Activated T-cell treated with anti-CD3 and anti-CD28 coated beads, Interleukin-2, amount 50 U/mL, for 48 hours (primary cell): ENCODE measurements at places on chromosomes 6 and 20.

DNA sequence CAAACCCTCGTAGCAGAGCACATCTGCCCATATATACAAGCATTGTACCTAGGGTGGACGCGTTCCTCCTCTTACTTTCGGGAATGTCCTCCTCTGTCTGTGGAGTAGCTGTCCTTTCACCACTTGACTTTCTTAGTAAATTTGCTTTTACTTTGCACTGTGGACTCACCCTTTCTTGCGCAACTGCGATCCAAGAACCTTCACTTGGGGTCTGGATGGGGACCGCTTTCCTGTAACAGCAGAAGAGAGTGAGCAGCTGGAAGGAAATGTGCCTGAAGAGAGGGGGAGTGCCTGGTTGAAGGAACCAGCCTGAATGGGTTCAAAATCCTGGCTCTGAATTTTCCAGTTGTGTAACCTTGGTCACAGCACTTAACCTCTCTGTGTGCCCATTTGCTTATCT lies 40.1 kb upstream of the PMEPA1 start:
- DNase-seq = no peak

GRCh38 chr6:44976677-44977641 lies 351.2 kb upstream of the RUNX2 start:
- DNase-seq = no peak

DNA sequence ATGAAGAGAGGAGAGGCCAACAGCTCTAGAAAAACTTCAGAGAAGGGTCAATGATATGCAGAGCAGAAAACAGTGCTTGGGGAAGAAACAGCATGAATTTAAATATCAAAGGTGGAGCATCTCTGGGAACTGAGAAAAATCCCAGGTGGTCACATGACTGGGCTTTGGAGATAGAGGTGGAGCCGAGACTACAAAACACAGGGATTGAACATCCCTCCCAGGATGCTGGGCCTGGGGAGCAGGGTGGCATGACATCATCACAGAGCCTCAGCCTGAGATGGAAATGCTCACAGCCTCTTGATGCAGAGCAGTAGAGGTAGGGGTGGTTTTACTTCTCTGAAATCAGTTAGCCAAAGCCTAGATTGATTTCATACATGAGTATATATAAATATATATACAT lies 529.5 kb downstream of the PRKN start:
- DNase-seq = no peak

GRCh38 chr20:3208786-3209256 lies 477 bp upstream of the ITPA start:
- DNase-seq = peak; percentile 35

GRCh38 chr20:21104466-21104761 lies 1.7 kb downstream of the LINC00237 start:
- no peak for DNase-seq

GRCh38 chr6:15595461-15596173 lies 67.2 kb downstream of the DTNBP1 start:
- no peak for DNase-seq

GRCh38 chr6:105900125-105900937 lies 185.8 kb upstream of the PRDM1 start:
- peak; percentile 65 for DNase-seq

GRCh38 chr20:34978092-34978744 lies 22.6 kb downstream of the MYH7B start:
- no peak for DNase-seq

- DNase-seq = no peak
These were observed 11.2 kb upstream of the BHLHE23 start for GRCh38 chr20:63017826-63018411.

DNA sequence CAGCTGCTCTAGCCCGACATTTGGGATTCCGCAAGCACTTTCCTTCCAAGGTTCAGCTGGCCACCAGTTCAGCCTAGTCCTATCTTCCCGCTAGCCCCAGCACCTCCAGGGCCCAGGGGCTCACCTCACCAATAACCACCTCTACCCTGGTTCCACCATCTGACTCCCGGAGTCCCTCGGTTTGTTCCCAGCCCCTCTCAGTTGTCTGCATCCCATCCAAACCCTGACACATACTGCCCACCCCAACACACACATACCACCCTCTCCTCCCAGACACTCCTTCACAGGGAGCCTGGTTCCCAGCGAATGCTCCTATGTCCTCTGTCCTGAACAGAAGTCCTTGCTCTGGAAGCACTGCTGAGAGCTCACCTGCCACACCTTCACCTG lies 418 bp downstream of the TNXB start:
- DNase-seq = no peak

DNA sequence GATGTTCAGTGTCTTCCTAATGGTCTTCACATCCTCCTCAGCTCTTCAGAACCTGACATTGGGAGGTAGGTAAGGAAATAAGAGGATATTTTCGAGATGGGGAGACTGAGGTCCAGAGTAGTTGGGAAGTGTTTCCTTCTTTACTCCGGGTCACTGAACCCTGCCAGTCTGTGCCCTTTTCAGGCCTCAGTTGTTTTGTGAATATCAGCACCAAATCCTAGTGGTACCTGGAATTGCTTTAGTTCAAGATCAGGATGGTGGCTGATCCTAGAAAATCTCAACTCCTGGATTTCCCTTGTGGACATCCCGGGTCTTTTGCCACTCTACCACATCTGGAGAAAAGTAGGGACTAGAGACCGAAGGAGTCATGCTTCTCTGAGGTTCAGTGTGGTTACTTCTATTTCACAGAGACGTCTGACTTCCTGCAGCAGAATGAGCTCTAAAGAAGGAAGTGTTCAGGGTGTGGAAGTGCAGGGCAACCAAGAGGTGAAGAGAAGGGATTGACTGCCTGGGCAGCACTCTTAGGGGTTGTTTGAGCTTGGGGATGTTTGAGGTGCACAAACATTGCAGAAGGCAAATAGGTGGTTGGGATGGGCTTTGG lies 995 bp downstream of the STK4 start:
- peak; percentile 52 for DNase-seq

DNA sequence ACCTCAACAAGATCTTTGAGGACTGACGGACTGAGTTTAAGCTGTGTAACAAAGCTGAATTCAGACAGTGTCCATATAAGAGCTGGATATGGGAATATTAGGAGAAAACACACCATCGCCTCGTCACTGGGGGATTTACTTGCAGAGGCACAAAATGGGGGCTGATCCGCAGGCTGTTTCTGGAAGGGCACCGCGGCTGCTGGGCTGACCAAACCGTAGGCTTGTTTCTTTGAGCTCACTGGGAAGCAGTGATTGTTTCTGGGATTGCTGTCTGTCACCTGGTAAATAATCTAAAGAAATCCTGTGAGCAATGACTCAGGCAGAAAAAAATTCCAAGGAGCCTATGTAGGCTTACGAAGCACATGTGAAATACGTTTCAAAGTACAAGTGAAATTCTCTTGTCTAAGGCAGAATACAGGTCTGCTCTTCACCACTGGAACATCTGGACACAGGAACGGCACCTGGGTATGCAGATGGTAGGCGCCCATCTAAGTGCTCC lies 63.9 kb upstream of the MPC1 start:
- DNase-seq = no peak

DNA sequence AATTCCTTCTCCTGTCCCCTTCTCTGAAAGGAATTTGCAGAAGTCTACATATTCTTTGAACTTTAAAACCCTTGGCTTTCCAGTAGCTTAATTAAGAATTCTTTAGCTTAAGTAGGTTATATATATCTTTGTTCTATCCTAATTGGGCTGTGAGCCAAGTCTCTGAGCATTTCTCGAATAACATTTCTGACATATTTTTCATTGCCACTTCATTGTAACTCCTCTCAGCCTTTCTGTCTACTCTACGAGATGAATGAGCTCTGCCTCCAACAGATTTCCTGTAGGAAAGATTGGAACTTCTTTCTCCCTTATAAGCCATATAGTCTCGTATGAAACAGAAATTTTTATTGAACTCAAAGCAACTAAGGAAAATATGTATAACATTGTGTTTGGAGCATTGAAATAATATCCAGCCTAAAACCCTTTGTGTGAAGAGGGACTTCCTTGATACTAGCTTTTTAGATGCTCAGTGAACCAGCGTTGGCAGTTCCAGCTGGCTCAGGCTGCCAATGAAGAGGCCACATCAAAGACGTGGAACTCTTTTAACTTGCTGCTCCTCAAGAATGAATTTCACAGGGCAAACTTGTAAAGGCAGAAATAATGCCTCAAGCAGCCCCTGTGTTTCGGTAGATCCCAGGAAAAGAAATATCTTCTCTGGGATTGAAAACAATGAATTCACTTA lies 87.7 kb upstream of the NOX3 start:
- no peak for DNase-seq

DNA sequence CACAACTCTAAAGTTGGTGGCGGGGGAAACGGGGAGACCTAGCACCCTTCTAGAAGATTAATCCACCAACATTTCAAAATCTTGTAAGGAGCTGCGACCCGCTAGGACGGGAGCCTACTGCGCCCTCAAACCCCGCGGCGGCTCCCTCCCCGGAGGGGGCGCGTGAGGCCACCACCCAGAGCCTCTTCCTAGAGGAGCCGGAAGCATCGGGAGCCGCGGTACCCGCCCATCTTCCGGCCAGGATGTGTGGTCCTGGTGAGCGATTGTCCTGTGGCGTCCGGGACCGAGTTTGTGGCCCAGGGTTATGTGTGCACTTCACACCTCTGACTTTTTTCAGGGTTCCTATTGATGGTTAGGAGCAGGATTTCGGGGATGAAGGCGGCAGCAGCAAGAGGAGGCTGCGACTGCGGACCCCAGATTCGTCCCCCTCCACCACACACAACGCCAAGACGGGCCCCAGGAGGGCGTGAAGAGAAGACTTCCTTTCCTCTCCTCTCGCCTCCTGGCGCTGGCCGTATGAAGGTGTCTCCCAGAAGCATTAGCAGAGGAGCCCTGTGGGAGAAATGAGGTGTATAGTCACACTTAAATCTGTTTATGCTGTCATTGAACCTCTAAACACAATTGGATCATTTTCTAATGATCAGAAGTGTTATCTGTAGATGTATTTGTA lies 10.7 kb downstream of the ZNF165 start:
- DNase-seq = no peak

DNA sequence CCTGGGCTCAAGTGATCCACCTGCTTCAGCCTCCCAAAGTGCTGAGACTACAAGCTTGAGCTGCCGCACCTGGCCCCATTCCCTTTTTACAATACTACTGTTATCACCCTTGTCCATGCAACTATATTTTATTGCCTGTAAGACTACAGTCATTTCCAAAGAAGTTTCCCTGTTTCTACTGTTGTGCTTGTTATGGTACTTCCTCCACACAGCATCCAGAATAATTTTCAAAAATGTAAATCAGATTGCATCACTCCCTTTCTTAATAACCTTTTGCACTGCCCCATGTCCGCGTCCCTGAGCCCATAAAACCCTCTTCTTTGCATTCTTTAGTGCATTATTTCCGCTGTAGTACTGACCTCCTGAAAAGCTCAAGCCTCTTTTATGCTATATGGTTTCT lies 128.9 kb upstream of the AKIRIN2 start:
- DNase-seq = no peak

GRCh38 chr6:169931261-169931660 lies 179.8 kb downstream of the ERMARD start:
- no peak for DNase-seq

DNA sequence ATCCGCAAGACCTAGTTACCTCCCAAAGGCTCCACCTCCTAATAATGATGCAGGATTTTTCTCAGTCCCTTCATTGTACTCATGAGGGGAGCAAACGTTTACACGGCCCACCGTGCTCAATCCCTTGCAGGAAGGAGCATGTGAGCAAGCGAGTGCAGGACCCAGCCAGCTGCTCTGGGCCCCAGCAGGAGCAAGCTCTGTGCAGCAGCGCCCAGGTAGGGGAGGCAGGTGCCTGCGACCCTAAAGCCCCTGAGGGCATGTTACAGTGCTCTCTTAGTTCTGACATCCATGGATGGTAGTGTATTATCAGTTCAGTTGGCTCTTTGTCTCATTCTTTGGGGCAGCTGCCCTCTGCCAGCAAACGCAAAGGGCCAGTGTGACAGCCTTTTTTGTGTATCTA lies 143.4 kb downstream of the TBXT start:
- no peak for DNase-seq

GRCh38 chr6:102187186-102187585 lies 793.7 kb downstream of the GRIK2 start:
- DNase-seq = no peak

DNA sequence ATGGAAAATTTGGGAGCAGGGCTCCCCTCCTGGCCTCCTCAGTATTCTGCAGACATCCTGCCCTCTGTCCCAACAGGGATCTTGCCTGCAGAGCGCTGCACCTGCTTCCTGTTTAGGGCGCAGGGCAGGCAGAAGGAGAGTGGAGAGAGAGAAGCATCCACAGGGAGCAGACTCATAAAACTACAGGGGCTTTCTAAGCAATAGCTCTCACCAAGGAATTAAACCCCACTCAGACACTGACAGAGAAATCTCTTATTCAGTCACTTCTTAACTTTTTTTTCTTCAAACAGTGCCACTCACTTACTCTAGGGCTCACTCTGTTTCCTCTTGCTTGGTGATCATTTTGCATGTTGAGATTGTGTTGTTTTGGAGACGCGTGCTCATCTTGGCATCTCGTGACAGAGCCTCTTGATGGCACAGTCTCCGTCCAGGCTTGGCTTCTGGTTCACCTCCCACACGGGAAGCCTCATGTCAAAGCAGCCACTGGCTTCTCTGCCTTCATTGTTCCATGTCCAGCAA lies 153.1 kb upstream of the INSM1 start:
- DNase-seq = no peak

DNA sequence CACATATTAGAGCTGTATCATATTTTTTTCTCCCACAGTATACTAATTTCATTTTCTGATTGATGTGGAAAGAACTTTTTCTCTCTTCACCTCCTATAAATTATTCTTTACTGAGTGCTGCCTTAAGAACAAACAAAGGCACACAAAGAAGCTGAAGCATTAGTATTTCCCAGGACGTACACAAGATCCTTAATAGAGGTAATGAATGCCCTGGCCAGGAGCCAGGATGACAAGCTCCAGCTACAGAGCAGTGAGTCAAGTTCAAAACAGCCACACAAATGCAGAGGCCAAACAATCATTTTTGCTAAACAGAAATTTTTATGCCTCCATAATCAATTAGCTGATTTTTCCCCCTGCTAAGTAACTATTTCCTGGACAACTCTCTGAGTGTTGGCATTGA lies 639.6 kb downstream of the EPHA7 start:
- no peak for DNase-seq

DNA sequence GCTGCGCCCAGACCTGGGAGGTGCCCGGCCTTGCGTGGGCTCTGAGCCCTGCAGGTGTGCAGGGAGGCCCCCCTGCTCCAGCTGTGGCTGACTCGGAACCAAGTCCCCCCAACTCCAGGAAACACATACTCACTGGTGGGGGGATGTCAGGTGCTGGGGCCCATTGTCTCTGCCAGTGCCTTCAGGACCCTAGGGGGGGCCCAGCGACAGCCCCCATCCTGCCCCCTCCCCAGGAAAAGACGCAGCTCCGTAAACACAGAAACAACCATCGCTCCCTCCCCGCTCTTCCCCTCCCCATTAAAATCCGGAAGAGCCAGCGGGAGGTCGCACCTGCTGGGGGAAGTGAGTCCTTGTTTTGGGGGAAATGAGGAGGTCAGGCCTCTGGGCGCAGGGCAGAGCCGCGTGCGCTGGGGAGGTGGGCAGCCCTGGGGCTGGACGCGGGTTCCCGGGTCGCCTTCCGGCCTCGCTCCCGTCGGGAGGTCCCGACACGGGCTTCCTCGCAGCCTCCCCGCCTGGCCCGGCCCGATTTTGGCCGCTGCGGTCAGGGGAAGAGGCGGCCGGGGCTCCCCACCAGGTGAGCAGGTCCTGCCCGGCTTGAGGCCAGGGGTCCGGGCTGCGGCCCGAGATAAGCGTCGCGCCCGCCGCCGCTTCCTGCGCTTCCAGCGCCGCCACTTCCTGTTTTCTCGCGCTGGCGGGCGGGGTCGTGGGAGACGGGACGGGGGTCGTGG lies 6.2 kb downstream of the C20orf204 start:
- no peak for DNase-seq
